ENCODE measurements at places on chromosomes 1 and 21.

DNA sequence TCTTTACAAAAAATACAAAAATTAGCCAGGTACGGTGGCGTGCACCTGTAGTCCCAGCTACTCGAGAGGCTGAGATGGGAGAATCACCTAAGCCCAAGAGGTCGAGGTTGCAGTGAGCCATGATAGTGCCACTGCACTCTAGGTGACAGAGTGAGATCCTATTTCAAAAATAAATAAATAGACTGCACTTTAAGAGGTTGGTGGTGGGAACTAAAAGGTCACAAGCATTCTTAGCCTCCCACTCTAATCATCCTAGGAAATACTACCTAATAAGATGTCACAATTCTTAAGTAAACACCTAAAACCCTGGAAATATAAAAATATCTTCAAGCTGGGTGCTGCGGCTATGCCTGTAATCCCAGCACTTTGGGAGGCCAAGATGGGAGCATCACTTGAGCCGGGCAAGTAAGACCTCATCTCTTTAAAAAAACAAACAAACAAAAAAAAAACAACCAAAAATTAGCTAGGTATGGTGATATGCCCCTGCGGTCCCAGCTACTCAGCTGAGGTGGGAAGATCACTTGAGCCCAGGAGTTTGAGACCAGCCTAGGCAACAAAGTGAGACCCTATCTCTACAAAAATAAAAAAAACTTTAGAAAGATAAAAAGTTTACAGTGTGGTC is 4.1 kb downstream of the DCAF8 start:
- H3K36me3 ChIP-seq: no peaks in the 10 kb centered on the region
- no peak for DNase-seq
- H3K4me3 ChIP-seq: no peak overlapping the region
- no peaks in the 10 kb centered on the region for H3K27me3 ChIP-seq

DNA sequence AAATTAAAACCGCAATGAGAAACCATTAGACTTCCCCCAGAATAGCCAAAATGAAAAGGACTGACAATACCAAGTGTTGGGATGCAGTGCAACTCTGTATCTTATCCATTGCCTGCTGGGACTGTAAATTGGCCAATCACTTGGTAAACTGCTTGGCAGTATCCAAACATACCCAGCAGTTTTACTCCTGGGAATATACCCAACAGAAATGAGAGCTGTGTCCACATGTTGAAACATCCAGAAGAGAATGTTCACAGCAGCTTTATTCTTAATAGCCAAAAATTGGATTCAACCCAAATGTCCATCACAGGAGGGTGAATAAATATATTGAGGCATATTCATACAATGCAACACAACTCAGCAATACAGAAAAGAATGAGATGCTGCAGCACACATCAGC is 13.7 kb upstream of the FAM20B start:
- H3K36me3 ChIP-seq: no peaks in the 10 kb centered on the region
- DNase-seq: no peak
- H3K4me3 ChIP-seq: no peak overlapping the region
- no peak overlapping the region for H3K27ac ChIP-seq
- H3K4me1 ChIP-seq: peaks cover 5% of the 10 kb centered on the region

DNA sequence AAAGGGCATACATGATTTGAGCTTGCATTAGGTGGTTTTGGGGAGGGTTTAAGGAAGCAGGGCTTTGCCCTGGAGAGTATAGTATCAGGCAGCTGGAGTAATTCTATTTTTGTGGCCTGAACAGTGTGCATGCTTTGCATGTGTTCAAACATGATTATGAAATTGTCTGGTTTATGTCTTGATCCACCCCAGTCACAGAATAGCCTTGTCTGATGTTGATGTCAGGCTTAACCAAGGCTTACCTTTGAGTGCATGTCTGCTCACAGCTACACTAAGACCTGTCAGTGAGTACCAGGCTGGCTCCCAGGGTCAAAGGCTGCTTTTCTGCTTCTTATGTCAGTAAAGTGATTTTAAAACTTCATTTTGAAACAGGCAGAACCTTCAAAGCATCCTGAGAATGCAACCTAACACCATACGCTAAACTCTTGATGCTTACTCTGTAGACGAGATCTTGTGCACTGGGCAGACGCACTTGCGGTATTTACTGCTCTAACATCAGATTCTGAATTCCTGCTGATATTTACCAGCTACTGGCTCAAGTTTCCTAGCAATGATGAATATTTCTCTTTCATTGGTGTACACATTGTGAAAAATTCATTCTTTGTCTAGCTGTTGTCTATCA is 78.9 kb downstream of the MAP3K21 start:
- no peak overlapping the region for H3K4me3 ChIP-seq
- H3K27me3 ChIP-seq: no peaks in the 10 kb centered on the region
- H3K36me3 ChIP-seq: no peaks in the 10 kb centered on the region
- no peak for DNase-seq
- H3K27ac ChIP-seq: no peak overlapping the region

- DNase-seq: no peak
- no peaks in the 10 kb centered on the region for H3K27me3 ChIP-seq
- H3K36me3 ChIP-seq: no peaks in the 10 kb centered on the region
- no peaks in the 10 kb centered on the region for H3K4me1 ChIP-seq
- H3K4me3 ChIP-seq: no peak overlapping the region
Measured at GRCh38 chr21:42760951-42761751, 107.7 kb downstream of the PDE9A start.

GRCh38 chr1:176880955-176881595 is 283.4 kb downstream of the ASTN1 start:
- H3K27me3 ChIP-seq: no peaks in the 10 kb centered on the region
- H3K4me3 ChIP-seq: no peak overlapping the region
- DNase-seq: peak; percentile 56

DNA sequence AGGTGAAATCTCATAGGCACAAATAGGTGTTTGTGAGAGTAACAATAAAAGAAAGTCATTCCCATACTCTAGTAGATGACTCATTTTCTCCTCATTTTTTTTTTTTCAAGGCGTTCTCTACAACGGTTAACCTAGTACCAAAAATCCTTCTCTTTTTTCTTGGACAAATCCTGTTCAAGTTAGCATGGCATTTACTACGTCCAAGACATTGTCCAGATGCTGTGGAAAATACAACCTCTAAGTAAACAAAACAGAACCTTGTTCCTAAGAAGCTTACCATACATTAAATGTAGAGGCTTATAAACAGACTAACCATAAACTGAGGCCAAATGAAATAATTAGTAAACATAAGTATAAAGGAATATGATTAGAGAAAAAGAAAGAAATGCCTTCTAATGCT is 76.2 kb upstream of the RGS4 start:
- H3K4me3 ChIP-seq: no peak overlapping the region
- no peak overlapping the region for H3K27ac ChIP-seq
- DNase-seq: no peak
- H3K36me3 ChIP-seq: no peaks in the 10 kb centered on the region

- H3K27me3 ChIP-seq: no peaks in the 10 kb centered on the region
- H3K36me3 ChIP-seq: no peaks in the 10 kb centered on the region
- H3K4me3 ChIP-seq: no peak overlapping the region
- no peak overlapping the region for H3K27ac ChIP-seq
- no peak for DNase-seq
Measured at GRCh38 chr1:208369658-208370057, 125.5 kb upstream of the PLXNA2 start.

GRCh38 chr1:8670371-8670818 is 147.0 kb downstream of the RERE start:
- H3K27me3 ChIP-seq: no peaks in the 10 kb centered on the region
- no peak overlapping the region for H3K27ac ChIP-seq
- DNase-seq: no peak
- no peak overlapping the region for H3K4me3 ChIP-seq
- H3K36me3 ChIP-seq: no peaks in the 10 kb centered on the region

DNA sequence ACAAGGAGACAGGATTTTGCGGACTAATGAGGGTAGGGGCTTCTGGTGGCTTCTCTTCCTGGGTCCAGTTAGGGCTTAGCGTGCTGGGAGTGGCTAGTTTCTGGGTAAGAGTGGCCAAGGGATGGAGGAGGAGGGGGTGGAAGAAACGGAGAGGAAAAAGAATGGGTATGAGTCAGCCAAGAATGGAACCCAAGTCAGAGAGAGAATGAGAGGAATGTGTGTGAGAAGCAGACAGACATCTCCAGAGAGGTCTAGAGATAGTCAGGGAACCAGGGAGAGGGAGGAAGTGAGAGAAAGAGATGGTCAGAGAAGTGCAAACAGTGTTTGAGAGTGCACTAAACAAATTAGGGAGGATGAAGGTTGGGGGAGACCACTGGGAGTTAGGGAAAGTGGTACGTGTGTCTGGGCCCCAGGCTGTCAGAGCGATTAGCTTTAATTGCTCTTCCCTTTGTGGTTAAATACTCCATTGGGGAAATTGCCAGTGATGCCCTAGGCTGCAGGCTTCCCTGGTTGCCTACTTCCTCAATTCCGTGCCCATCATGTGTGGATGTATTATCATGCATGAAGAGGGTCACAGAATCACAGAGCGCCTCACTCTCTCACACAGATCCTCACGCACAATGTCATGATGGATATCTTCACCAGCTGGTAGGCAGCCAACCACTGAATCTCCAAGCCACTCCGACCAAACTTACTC is 1.4 kb downstream of the PEA15 start:
- H3K27ac ChIP-seq: peak overlapping the region; percentile 96
- peaks cover 56% of the 10 kb centered on the region for H3K4me1 ChIP-seq
- H3K36me3 ChIP-seq: no peaks in the 10 kb centered on the region
- no peaks in the 10 kb centered on the region for H3K27me3 ChIP-seq
- DNase-seq: no peak

- no peaks in the 10 kb centered on the region for H3K36me3 ChIP-seq
- DNase-seq: no peak
Measured at GRCh38 chr1:77085109-77085508, 134.1 kb downstream of the PIGK start.

GRCh38 chr1:199862047-199862446 is 165.5 kb upstream of the NR5A2 start:
- no peaks in the 10 kb centered on the region for H3K36me3 ChIP-seq
- H3K4me3 ChIP-seq: no peak overlapping the region
- no peak for DNase-seq
- H3K4me1 ChIP-seq: no peaks in the 10 kb centered on the region

DNA sequence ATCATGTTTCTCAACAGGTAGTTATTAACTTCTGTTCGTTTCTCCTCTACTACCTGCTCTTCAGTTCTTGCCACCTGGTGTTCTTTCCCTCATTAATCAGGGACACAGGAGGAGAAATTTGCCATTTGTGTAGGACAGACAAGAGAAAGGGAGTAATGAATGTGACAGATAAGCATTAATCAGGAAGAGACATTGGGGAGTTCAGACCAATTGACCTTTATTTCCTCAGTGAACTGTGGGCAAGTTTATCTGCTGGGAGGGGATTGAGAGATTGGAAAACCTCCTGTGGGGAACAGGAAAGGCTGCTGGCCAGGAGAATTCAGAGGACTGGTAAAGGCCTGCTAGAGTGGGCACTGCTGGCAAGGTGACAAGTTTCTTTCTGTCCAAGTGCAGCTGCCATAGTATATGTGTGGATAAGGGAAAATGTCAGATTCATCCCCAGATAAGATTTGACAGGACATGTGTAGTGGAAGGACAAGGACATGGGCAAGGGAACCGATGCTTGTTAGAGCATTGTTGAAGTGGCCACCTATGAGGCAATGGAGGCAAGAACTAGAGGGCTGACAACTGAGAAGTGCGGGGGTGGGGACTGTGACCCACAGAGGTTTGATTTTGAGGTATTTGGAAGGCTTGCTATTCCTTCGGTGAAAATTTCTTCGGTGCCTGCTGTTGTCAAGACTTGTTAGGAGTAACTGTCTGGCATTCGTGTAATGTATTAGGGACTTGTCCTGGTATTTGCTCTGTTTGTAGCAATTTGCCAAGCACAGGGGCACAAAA is 12.6 kb downstream of the SZT2 start:
- DNase-seq: no peak
- peaks cover 15% of the 10 kb centered on the region for H3K4me1 ChIP-seq
- H3K36me3 ChIP-seq: no peaks in the 10 kb centered on the region

DNA sequence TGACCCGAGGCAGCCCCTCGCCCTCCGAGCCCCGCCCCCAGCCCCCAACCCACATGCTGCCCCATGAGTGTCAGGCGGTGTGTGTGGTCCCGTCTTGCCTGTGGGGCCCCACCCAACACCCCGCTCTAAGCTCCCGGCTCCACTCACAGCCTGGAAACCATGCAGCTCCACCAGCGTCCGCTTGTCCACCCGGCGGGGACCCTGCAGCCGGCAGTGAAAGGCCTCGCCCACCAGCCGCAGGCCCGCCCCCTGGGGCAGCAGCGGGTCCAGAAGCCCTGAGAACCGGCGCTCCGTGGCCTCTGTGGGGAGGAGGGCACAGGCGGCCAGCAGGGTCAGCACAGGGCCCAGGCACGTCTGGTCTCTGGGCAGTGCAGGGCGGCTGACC is 2.7 kb downstream of the C1QTNF12 start:
- H3K36me3 ChIP-seq: no peaks in the 10 kb centered on the region
- no peak for DNase-seq
- no peaks in the 10 kb centered on the region for H3K4me1 ChIP-seq
- H3K27me3 ChIP-seq: peaks cover 13% of the 10 kb centered on the region
- H3K27ac ChIP-seq: no peak overlapping the region

GRCh38 chr1:243848858-243849420 is 1.1 kb downstream of the AKT3 start:
- H3K27me3 ChIP-seq: no peaks in the 10 kb centered on the region
- peak; percentile 83 for DNase-seq
- H3K36me3 ChIP-seq: no peaks in the 10 kb centered on the region

GRCh38 chr1:168834225-168834872 is 105.3 kb upstream of the DPT start:
- no peaks in the 10 kb centered on the region for H3K36me3 ChIP-seq
- no peak for DNase-seq
- no peak overlapping the region for H3K27ac ChIP-seq

DNA sequence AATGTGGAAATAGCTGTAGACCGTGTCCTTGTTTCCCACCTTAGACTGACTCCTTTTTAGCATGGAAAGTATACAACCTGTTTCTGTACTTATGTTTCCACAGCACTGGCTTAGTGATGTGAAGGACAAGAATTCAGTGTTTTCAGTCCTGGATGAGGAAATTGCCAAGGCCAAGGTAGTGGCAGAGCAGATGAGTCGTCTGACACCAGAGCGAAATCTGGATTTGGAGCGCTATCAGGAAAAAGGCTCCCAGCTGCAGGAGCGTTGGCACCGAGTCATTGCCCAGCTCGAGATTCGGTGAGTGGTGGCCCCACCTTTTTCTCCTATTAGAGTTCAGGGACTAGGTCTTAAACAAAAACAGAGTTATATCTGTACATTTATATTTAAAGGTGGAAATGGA is 112.6 kb downstream of the MACF1 start:
- peak; percentile 82 for DNase-seq
- H3K4me3 ChIP-seq: no peak overlapping the region
- H3K4me1 ChIP-seq: peaks cover 3% of the 10 kb centered on the region
- peak overlapping the region; percentile 67 for H3K27ac ChIP-seq
- H3K27me3 ChIP-seq: no peaks in the 10 kb centered on the region

DNA sequence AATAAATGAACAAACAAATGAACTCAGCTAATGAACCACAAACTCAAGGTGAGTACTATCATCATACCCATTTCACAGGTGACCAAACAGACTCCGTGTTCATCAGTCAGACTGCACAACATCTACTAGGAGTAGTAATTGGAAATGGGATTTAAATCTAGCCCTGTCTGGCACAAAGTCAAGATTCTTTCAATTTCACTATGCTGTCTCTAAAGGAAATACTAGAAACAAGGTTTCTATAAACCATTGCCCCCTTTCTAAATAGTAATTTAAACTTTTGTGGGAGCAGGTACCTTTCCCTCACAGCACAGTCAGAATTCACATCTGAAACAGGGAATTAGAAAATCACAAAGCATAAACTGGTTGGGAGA is 160.3 kb downstream of the TGFBR3 start:
- no peak for DNase-seq
- H3K36me3 ChIP-seq: peaks cover 31% of the 10 kb centered on the region
- H3K27me3 ChIP-seq: no peaks in the 10 kb centered on the region
- no peak overlapping the region for H3K4me3 ChIP-seq

All from adrenal gland (tissue), 19 donors.